T-helper 17 cell (primary cell): ENCODE measurements at places on chromosomes 6 and 20.

GRCh38 chr20:2603816-2604505 is 48.5 kb upstream of the NOP56 start:
- no peak for DNase-seq

GRCh38 chr6:148779142-148779562 is 32.3 kb downstream of the UST start:
- no peak for DNase-seq

- no peak for DNase-seq
These were observed 70.8 kb downstream of the YTHDF1 start for GRCh38 chr20:63145156-63145555.

DNA sequence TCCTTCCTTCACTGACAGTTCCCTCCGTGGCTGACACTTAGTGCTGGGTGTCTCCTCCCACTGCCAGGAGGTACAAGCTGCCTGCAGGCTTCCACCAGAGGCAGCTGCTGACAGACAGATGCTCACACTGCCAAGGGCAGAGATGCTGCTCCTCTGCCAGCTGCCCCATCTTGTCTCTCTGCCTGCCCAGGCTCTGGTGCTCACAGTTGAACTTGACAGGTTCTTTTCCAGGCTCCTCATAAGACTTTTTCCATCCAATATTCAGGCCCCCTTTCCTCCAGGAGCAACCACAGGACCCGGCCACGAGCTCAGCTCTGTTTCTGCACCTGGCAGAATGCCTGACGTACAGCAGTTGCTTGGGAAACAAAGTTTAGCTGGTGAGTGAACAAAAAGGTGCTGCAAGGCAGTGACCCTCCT is 79.8 kb downstream of the PSMB1 start:
- DNase-seq = no peak

GRCh38 chr6:155313602-155314091 is 637 bp downstream of the TFB1M start:
- DNase-seq = no peak

- no peak for DNase-seq
These were observed 943 bp downstream of the ZUP1 start for GRCh38 chr6:116667623-116668022.

DNA sequence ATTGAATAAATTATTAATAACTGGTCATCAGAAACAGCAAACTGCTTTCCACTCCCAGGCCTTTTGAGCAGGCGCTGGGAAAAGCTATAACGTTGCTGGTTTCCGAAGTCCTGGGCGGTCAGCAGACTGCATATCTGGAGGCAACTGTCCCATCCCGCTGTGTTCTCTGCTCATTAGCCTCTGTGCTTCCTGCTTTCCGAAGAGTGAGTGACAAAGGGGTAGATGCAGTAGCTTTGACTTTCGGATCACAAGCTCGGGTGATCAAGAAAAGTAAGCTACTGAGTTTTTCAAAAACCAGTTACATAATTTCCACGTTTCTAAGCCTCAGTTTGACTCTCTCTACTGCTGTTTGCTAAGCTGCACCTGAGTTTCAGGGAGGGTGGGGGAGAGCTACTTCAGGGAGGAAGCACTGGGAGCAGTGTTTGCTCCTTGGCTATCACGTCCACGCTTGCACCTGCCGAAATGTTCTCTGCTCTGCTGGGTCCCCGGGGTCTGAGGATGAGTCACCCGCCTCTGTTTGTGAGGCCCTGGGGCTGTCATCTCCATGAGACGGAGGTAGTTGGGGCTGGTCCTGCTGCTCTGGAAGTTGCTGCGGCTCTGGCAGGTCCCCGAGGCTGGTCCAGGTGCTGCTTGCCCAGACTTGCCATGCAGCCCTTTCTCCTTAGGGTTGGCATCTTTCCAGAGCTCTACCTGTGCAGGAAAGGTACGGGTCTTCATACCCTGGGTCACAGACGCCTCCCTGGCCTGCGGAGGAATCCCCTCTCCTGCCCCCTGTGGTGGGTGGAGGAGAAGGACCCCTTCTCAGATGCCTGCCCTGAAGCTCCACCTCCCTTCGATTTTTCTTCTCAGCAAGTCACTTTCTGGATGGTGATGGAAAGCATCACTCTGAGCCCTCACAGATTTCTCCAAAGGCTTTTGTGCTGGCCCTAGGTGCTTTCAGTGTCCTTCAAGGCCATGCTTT is 220.0 kb downstream of the QKI start:
- DNase-seq = no peak

DNA sequence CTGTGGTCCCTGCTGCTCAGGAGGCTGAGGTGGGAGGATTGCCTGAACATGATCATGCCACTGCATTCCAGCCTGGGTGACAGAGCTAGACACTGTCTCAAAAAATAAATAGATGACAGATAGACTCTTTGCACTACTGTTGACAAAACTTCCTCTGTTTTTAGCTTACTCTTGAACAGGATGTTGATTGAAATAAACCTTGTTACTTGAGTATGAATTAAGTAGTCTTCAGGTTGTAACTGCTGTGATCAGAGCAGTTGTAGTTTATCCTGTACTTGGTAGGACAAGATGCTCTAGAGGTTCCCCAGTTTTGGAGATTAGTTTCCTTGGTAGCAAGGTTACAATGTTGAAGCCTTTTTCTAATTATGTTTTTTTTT is 1.5 kb downstream of the GTF3C6 start:
- no peak for DNase-seq

- no peak for DNase-seq
These were observed 12.1 kb upstream of the C20orf203 start for GRCh38 chr20:32685541-32686529.

GRCh38 chr6:168599769-168600330 is 158.9 kb downstream of the SMOC2 start:
- DNase-seq = no peak

- no peak for DNase-seq
These were observed 532 bp upstream of the SLC35F1 start for GRCh38 chr6:117906507-117906957.

GRCh38 chr6:33633462-33634158 is 12.5 kb downstream of the ITPR3 start:
- peak; percentile 32 for DNase-seq

- no peak for DNase-seq
These were observed 24.7 kb downstream of the ETV7 start for GRCh38 chr6:36362551-36363370.

GRCh38 chr20:6074145-6074561 is 20.3 kb upstream of the LRRN4 start:
- no peak for DNase-seq

DNA sequence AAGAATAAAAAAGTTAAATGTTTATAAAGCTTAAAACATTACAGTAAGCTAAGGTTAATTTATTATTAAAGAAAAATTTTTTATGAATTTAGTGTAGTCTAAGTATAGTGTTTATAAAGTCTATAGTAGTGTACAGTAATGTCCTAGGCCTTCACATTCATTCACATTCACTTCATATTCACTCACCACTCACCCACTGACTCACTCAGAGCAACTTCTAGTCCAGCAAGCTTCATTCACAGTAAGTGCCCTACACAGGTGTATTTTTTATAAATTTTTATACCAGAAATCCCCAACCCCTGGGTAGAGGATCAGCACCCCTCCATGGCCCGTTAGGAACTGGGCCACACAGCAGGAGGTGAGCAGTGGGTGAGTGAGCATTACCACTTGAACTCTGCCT is 24.3 kb upstream of the ADGRF1 start:
- DNase-seq = no peak

DNA sequence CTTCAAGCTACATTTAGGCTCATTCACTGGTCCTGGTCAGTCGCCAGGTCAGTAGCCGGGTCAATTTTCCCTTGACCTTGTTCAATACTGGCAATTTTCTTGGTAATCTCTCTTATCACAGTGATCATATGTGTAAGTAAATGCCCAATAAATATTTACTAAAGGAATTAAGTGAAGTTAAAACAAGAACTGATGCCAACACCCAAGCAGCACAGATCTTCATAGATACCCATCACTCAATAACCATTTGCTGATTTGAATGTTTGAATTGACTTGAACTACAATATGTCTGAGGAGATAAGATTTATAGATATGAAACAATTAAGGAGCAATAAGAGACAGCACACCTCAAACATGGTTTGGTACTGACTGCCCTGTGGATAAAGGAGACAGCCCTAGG is 100.8 kb upstream of the PREP start:
- DNase-seq = no peak

DNA sequence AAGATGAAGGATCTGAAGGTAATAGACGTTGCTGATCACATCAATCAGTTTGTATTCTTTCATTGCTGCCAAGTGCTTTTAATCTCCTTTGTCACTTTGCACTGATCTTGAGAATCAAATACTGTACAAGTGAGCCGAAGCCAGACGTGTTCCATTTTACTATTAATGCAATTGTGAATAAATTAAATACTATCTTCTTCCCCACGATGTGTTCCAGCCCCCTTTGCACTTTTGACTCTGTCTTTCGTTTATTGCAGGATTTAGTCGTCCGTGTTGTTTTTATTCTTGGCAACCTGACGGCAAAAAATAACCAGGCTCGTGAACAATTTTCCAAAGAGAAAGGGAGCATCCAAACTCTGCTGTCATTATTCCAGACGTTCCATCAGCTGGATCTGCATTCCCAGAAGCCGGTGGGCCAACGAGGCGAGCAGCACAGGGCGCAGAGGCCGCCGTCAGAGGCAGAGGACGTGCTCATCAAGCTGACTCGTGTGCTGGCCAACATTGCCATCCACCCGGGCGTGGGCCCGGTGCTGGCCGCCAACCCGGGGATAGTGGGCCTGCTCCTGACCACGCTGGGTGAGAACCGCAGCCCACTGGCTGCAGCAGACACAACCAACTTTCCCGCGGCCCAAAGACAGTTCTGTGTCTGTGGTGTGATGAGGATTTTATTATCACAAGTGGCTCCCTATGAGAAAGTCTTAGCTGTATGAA is 104.7 kb downstream of the ARMC2 start:
- no peak for DNase-seq

GRCh38 chr20:24147479-24147878 is 158.9 kb upstream of the GGTLC1 start:
- DNase-seq = no peak

- DNase-seq = no peak
These were observed 61.9 kb downstream of the CDS2 start for GRCh38 chr20:5188736-5189135.

GRCh38 chr20:53839423-53840176 is 230.8 kb downstream of the BCAS1 start:
- DNase-seq = no peak

GRCh38 chr20:38212806-38213606 is 47.5 kb downstream of the KIAA1755 start:
- no peak for DNase-seq

GRCh38 chr6:145761584-145761983 is 26.3 kb upstream of the EPM2A start:
- no peak for DNase-seq

- no peak for DNase-seq
These were observed 10.7 kb downstream of the NELFCD start for GRCh38 chr20:58991715-58992114.

- DNase-seq = no peak
These were observed 35.4 kb upstream of the ANGPT4 start for GRCh38 chr20:951384-952169.
